Liver (tissue), 10 donors: ENCODE measurements at places on chromosomes 2 and 18.

- H3K36me3 ChIP-seq, result no peaks in the 10 kb centered on the region
- H3K27me3 ChIP-seq, result no peaks in the 10 kb centered on the region
- H3K4me3 ChIP-seq, result no peak overlapping the region
Measured at GRCh38 chr2:155281907-155282306, 583.4 kb downstream of the KCNJ3 start.

DNA sequence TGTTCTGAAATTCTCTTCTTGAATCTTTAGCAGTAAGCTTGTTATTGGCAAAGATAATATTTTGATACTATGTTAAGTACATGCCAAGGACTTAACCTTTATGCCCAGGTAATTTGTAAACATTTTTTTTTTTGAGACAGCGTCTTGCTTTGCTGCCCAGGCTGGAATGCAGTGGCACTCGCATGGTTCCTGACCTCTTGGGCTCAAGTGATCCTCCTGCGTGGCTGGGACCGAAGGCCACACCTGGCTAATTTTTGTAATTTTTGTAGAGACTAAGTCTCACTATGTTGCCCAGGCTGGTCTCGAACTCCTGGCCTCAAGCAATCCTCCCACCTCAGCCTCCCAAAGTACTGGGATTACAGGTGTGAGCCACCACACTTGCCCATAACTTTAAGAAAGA, 35.7 kb upstream of the ZCCHC2 start:
- H3K4me3 ChIP-seq, result no peak overlapping the region
- H3K27me3 ChIP-seq, result no peaks in the 10 kb centered on the region
- H3K4me1 ChIP-seq, result peaks cover 4% of the 10 kb centered on the region

GRCh38 chr18:8121942-8122480, 487.2 kb upstream of the RAB12 start:
- no peak for DNase-seq
- H3K27me3 ChIP-seq, result no peaks in the 10 kb centered on the region
- no peak overlapping the region for H3K27ac ChIP-seq
- no peaks in the 10 kb centered on the region for H3K36me3 ChIP-seq
- H3K4me1 ChIP-seq, result peaks cover 5% of the 10 kb centered on the region

- no peaks in the 10 kb centered on the region for H3K36me3 ChIP-seq
- DNase-seq, result no peak
- no peaks in the 10 kb centered on the region for H3K4me1 ChIP-seq
Measured at GRCh38 chr2:194545978-194546377, 1111.0 kb upstream of the SLC39A10 start.

DNA sequence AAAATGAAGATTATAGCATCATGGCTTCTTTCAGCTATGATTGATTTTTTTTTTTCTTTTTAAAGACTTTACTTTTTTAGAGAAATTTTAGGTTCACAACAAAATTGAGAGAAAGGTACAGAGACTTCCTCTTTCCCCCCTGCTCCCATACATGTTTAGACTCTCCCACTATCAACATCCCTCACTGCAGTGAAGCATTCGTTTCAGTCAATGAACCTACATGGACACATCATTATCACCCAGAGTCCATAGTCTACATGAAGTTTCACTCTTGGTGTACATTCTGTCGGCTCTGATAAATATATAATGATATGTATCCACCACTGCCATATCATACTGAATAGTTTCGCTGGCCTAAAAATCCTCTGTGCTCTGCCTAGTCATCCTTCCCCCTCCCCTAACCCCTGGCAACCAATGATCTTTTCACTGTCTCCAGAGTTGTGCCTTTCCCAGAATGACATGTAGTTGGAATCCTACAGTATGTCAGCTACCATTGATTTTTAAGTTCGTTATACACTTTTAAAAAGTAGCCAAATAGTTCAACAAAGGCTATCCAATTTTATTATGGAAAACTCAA, 86.8 kb downstream of the GPD2 start:
- no peak overlapping the region for H3K27ac ChIP-seq
- no peak overlapping the region for H3K4me3 ChIP-seq
- H3K4me1 ChIP-seq, result no peaks in the 10 kb centered on the region
- H3K36me3 ChIP-seq, result no peaks in the 10 kb centered on the region
- no peak for DNase-seq

- DNase-seq, result no peak
- H3K27ac ChIP-seq, result no peak overlapping the region
- H3K27me3 ChIP-seq, result no peaks in the 10 kb centered on the region
- H3K4me1 ChIP-seq, result no peaks in the 10 kb centered on the region
Measured at GRCh38 chr2:103887625-103888024, 966.3 kb upstream of the POU3F3 start.

GRCh38 chr2:29053223-29053622, 21.1 kb downstream of the PCARE start:
- H3K36me3 ChIP-seq, result no peaks in the 10 kb centered on the region
- no peaks in the 10 kb centered on the region for H3K27me3 ChIP-seq
- no peaks in the 10 kb centered on the region for H3K4me1 ChIP-seq

DNA sequence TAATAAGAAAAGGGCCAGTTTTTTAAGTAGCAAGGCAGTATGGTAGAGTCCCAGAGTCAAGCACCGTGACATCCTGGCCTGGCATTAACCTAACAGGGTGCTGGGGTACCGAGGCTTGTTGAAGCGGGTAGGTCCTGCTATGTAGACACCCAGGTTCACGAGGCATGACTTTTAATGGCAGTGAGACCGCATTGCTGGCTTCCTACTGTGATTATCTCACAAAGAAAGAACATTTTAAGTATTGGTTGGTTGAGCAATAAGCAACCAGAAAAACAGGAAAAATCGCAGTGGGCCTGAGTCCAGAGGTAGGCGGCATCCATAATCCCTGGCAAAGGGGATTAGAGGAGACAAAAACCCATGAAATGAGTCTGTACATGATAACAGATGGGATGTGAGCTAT, 927.9 kb upstream of the ACVR2A start:
- H3K4me3 ChIP-seq, result no peak overlapping the region
- H3K27me3 ChIP-seq, result no peaks in the 10 kb centered on the region

DNA sequence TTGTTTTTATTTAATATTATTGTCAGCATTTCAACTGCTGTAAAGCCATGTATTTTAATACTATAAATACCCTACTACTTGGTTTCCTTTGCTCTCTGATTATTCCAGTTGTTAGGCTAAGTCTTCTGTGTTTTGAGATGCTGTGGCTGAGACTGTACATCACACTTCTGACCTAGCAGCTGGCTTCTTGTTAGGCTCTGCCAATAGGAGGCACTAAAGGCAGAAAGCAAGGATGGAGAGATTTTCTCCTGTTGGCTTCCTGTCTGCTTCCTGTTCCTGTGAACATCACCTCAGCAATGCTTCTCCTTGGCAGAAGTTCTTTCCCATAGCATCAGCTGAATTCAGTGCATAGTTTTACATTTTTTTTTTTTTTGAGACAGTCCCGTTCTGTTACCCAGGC, 68.3 kb upstream of the YPEL5 start:
- no peak overlapping the region for H3K4me3 ChIP-seq
- H3K36me3 ChIP-seq, result no peaks in the 10 kb centered on the region
- no peaks in the 10 kb centered on the region for H3K4me1 ChIP-seq
- no peak for DNase-seq
- H3K27ac ChIP-seq, result no peak overlapping the region

DNA sequence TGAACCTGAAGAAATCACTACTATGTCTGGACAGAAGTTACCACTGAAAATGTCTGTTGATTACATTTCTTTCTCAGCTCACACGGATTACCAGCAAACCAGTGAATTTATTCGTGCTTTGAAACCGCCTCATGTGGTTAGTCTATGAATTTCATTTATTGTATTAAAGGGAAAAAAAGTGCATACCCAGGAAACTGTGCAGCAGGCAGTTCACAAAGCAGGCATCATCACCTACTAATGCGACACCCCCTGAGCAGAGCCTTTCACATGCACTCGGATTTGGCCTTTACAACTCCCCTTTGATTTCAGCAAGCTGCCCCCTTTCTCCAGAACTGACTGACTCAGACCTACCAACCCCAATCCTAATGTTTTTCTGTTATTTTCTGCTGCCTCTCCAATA, 20.1 kb downstream of the CPSF3 start:
- no peaks in the 10 kb centered on the region for H3K4me1 ChIP-seq
- H3K36me3 ChIP-seq, result peaks cover 48% of the 10 kb centered on the region
- no peak overlapping the region for H3K27ac ChIP-seq
- no peak for DNase-seq
- H3K27me3 ChIP-seq, result no peaks in the 10 kb centered on the region

GRCh38 chr2:240643093-240643810, 18.0 kb downstream of the GPR35 start:
- no peaks in the 10 kb centered on the region for H3K4me1 ChIP-seq
- no peaks in the 10 kb centered on the region for H3K27me3 ChIP-seq
- no peak overlapping the region for H3K27ac ChIP-seq
- no peak for DNase-seq

DNA sequence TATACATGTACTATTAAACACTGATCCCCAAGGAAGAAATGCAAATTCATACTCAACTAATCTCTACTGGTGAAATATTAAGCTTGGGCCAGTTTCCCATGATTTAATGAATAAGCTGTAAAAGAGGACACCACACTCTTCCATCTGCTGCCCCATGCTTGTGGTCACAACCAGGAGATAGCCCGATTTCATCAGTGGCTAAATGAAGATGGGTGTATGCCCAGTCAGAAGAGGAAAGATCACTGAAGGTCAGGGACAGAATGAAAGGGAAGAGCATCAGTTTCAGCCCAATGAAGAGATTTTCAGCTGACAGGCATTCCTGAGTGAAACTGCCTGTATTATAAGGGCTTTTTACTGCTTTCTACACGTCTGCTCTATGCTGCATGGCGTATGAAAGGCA, 103.5 kb downstream of the KCNS3 start:
- H3K27me3 ChIP-seq, result no peaks in the 10 kb centered on the region
- H3K4me1 ChIP-seq, result no peaks in the 10 kb centered on the region
- H3K4me3 ChIP-seq, result no peak overlapping the region
- no peak for DNase-seq
- H3K36me3 ChIP-seq, result no peaks in the 10 kb centered on the region

DNA sequence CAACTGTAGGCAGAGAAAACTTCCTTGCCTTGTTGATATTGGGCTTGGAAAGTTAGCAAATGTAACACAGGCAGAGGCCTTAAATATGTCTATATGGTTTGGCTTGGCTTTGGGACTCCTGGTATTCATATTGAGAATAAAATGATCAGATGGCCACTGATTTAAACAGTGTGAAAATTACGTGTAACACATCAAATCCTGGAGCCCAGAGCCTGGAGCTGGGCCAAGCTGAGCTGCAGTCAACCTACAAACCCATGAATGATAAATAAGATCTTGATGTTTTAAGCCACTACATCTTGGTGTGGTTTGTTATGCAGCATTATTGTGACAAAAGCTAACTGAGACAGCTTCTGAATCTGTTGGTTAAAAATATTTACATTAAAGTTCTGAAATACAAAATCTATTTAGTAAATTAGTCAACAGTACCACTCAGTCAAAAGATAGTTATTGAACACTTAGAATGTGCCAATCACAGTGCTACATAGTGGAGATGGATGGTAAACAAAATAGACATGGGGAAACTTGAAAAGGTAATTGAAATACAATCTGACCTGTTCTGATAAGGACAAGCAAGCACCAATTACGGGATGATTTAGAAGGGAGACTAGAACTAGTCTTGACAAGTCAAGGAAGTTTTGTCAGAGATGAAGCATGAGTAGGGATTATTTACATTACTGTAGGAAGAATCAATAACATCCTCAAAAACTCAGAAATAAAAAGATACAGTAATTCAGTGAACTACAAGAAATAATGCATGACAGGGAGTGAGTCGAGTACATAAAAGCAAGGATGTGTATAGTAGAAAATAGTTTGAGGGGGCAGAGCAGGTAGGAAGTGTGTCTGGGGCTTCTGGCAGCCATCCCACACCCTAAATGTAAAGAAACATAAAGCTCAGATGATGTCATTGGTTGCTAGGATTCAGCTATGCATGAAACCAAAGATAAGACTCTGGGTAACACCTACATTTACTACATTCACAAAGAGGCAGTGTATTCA, 157.7 kb downstream of the HNMT start:
- DNase-seq, result no peak
- no peak overlapping the region for H3K27ac ChIP-seq
- H3K4me1 ChIP-seq, result no peaks in the 10 kb centered on the region

DNA sequence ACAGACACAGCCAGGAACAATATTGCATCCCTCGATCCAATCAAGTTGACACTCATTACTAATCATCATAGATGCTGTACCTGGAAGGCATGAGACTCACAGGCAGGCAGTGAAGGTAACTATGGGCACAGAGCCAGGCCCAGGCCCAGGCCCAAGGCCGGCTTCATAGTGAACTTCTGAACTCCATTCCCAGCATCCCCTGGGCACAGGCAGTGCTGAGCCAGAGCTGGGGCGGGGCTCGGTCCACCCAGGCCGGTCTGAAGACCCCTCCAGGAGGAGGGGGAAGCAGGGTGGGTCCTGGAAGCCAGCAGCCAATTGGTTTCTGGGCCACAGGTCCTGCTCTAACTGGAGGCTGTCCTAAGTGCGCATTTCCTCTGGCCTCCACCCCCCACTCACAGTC, 37.6 kb downstream of the MLPH start:
- DNase-seq, result no peak
- no peaks in the 10 kb centered on the region for H3K27me3 ChIP-seq

DNA sequence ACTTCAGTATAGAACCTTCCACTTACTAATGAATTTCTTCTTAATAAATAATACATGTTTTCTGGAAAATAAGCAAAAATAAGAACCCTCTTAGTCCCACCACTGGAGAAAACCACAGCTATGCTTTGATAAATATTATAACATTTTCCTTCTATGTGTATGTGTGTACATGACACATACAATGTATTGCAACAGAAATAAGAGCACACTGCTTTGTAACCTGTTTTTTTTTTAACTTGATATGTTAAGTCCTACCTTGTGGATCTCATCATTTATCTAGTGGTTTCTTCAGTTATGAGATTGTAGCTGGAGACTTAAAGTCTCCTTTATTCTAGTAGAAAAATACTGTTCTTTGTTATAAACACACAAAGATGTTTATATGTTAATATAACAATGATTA, 17.2 kb downstream of the INPP1 start:
- no peaks in the 10 kb centered on the region for H3K27me3 ChIP-seq
- H3K4me3 ChIP-seq, result no peak overlapping the region
- no peak for DNase-seq
- H3K4me1 ChIP-seq, result peaks cover 12% of the 10 kb centered on the region
- H3K36me3 ChIP-seq, result peaks cover 4% of the 10 kb centered on the region

DNA sequence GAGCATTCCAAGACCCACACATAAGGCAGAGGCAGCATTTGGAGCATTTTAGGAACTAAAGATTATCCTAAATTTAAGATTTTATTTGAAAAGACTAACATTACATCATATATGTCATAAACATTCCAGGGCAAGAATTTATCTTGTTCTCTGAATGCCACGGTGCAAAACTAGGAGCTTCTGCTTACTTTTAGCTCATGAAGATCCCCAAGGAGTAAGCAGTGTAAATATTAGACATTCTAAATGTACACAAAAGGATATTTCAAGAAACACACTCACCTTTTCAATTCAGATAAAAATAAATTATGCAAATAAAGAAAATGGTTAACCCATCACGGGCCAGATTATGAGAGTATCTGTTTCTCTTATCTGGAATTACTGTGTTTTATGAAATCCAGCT, 101.7 kb upstream of the ETAA1 start:
- no peaks in the 10 kb centered on the region for H3K4me1 ChIP-seq
- H3K4me3 ChIP-seq, result no peak overlapping the region
- DNase-seq, result no peak
- H3K36me3 ChIP-seq, result no peaks in the 10 kb centered on the region
- H3K27me3 ChIP-seq, result no peaks in the 10 kb centered on the region
